NB4 (cell line): ENCODE measurements at places on chromosomes 3 and 15.

DNA sequence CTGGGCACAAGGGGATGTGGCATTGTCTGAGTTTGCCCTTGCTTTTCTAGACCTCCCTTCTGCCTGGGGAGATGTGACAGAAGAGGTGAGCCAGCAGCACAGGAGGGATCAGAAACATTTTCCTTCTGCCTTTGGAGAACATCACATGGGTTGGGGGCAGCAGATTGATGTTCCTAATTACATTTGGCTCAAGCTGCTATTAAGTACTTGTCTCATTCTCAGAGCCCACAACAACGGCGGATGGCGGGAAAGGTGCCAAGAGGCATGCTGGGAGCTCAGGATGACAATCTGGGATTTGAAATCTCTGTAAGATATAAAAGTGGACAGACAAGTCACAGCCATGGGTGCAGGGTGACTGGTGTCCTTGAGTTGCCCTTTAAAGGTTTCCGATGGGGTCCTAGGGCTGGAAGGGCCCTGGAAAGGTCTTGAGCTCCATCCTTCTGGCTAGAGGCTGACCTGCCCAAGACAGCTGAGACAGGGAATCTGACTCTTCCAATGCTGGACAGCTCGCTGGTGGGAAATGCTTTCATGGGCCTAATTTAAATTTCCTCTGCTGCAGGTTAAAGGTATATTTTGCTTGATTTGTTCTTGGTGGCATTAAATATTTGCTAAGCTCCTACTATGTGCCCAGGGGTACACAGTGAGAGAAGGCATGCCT, 2.4 kb upstream of the CORO2B start:
- DNase-seq, result no peak

GRCh38 chr3:87615506-87615905, 339.1 kb upstream of the POU1F1 start:
- no peak for DNase-seq

- DNase-seq, result peak; percentile 5
Measured at GRCh38 chr15:38217191-38217595, 35.4 kb upstream of the SPRED1 start.

DNA sequence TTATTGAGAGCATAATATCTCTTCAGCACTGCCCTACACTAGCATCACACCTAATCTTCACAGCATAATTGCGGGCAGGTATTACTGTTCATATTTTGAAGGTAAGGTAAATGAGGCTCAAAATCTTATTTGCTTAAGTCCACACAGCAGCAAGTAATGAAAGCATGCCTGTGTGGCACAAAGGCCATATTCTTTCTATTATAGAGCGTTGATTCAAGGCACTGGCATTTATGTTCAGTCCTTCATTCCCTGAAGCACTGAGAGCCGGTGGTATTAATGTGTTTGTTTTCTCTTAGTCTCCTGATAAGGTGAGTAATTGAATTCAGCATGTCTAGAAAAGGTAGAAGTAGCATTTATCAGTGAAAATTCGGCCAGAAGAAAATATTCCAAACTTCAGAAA, 231.2 kb downstream of the BBX start:
- no peak for DNase-seq

DNA sequence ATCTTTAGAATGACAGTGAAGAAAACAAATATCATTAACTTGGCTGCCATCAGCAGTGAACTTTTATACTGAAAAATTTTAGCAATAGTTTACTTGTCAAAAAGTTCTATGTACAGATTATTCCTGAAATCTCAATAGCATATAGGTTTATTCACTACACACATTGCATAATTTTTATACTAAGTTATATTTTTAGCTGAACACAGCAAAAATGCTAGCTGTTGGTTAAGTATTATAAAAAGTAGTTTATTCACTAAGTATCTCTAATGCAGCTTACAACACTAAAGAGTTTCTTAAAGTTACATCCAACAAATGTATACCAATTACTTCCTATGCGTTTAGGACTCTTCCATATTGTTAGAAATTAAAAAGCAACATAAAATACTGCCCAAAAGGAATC, 131.9 kb downstream of the SCAPER start:
- DNase-seq, result no peak

DNA sequence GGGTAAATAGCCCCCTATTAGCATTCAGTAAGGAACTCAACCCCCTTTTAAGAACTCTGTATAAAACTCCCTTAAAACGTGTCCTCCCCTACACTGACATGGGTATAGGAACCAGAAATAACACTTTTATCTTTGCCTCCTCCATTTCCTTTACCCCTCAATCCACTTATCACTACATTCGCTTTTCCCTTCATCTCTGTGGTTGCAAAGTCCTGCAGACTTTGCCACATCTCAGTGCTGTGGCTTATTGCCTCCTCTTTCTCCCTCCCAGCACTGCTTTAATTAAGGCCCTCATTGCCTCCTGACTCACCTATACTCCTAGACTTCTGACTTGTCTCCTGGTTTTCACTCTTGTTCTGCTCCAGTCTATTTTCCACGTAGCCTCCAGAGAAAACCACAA, 94.3 kb upstream of the GADL1 start:
- DNase-seq, result no peak

DNA sequence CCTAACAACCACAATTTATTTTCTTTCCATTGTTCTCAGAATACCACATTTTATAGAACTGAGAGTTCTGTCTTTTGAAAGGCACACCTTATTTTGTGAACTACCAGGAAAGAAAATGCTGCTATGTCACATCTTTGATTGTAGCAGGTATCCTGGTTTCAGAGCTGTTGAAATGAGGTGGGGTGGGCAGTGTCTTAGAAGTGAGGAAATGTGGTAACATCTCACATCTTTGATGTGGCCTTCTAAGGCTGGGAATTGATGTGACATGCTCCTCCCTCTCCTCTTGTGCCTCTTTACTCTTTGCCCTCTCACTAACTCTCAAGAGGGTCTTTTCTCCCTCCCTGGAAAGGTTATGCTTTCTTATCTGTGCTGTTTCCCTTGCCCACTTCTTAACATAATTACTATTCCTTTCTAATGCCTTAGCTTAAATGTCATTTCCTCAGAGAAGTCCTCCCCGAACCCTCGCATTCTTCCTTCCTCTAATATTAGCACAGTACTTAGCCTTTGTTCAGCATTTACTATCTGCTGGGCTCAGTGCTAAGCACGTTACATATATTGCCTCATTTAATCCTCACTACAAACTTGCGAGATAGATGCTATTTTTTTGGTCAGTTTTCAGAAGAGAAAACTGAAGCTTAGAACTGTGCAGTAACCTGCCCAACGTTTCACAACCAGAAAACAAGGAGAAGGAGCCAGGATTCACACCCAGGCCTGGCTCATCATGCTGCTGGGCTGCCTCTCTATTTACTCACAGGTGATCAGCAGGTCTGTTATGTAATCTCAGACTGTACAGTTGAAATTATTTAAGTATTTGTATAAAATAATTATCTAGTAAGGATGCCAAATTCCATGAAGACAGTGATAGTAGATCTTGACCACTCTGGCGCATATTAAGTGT, 24.0 kb upstream of the SPTSSB start:
- no peak for DNase-seq

GRCh38 chr3:170387950-170388349, 30.4 kb downstream of the SKIL start:
- no peak for DNase-seq

GRCh38 chr3:73399106-73399505, 225.6 kb downstream of the PDZRN3 start:
- DNase-seq, result peak; percentile 33

DNA sequence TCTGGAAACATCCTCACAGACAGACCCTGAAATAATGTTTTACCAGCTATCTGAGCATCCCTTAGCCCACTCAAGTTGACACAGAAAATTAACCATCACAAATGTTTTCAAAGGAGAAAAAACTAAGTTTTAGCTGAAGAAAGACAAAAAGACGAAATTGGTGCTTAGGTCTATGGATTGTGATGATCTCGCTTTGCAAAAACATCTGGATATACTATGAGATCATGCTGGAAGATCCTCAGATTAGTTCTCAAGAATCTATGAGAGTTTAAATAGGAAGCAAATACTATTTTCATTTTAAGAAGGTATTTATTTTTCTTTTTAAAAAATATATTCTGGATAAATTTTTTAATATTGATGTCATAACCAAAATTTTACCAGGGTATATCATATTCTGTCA, 42.6 kb upstream of the MBNL1 start:
- no peak for DNase-seq

DNA sequence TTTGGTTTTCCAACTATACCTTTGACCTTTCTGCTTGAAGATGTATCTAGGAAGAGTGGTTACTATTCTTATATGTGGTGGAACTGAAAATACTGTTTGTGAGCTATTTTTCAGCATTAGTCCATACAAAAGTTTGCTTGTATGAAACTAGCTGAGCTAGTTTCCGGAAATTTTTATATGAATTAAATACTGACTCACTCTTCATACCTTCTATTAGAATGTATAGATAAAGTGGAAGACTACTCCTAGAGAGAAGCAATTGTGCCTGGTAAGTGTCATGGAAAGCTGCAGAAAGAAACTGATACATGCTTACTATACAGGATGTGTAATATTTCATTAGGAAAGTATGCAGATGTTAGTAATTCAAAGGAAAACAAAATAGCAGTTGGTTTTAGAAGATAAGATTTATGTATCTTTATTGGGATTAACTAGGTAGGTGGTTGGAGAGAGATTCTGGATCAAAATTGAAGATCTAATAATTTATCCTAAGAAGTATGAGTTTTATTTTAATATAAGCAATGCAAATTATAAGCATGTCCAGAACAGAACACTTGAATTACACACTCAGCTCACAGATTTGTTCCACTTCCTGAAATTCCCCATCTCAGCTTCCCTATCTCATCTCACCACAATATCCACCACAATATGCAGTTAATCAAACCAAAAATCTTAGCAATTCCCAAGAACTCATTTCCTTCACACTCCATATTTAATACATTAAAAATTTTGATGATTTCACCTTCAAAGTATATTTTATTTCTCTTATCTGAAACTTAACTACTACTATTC, 82.8 kb downstream of the BCHE start:
- DNase-seq, result no peak

- no peak for DNase-seq
Measured at GRCh38 chr3:113253702-113254101, 42.3 kb downstream of the BOC start.

DNA sequence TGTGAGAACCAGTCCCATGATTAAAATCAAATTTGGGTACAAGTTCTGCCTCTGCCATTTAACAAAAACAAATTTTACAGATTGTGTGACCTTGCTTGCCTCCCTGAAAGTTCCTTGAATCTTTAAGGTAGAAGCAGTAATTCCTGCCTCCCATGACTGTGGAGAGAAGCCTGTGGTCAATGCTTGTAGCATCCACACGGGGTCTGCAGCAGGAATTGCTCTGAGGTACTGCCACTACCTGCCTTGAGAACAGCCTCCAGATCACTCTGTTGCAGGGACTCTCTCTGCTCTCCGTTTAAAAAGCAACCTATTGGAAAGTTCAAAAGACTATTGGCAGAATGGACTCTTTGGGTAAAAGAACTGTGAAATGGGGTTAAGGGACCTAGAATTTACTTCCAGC, 75.9 kb downstream of the SST start:
- no peak for DNase-seq

GRCh38 chr15:83926116-83926515, 272.2 kb downstream of the ADAMTSL3 start:
- no peak for DNase-seq

GRCh38 chr3:150184426-150185071, 213.9 kb upstream of the PFN2 start:
- DNase-seq, result no peak

DNA sequence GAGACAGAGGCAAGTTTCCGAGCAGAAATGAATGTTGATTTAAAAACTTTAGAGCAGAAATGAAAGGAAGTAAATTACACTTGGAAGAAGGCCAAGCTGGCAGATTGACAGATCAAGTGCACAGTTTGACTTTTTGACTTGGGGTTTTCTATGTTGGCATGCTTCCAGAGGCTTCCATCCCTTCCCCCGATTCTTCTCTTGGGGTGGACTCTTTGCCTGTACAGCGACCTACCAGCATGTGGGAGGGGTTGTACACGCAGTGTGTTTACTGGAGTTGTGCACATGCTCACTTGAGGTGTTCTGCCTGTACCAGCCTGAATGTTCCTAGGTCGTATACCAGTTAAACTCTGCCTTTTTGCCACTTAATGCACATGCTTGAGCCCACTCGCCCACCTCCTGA, 701.5 kb upstream of the GBE1 start:
- DNase-seq, result no peak
